ENCODE measurements at places on chromosomes 2 and 18.

DNA sequence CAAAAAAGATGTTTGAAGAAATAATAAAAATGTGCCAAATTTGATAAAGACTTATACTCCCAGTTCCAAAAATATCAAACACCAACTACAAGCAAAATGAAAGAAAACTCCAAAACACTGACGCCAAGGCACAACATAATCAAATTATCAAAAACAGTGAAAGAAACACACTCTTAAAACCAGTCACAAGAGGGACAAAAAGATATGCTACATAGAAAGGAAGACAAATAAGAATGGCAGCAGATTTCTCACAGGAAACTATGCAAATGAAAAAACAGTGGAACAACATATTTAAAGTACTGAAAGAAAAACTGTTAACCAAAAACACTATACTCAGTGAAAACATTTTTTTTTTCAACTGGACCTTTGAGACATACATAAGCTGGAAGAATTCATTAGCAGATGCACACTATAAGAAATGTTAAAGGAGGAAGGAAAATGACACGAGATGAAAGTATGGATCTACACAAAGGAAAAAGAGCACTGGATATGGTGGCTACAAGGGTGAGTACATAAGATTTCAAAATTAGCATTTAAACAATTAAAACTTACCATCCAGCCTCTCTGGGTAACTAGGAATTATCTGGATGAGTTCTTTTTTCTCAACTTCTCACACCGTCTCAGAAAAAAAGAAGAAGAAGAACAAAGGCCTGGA, 94.0 kb upstream of the ACVR1C start:
- DNase-seq, result peak; percentile 45

DNA sequence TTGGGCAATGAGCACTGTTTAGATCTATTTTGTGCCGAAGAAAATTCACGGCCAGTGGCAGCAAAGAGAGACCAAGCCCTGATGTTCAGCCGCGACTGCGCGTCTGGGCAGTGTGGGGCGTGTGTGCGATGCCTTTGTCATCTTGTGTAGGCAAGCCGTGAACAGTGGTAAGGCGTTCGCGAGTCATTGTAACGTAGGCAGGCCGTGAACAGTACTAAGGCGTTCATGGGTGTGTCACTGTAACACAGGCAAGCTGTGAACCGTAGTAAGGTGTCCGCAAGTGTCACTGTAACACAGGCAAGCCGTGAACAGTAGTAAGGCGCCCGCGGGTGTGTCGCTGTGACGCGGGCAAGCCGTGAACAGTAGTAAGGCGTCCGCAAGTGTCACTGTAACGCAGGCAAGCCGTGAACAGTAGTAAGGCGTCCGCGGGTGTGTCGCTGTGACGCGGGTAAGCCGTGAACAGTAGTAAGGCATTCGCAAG, 99.9 kb downstream of the NFATC1 start:
- no peak for DNase-seq

DNA sequence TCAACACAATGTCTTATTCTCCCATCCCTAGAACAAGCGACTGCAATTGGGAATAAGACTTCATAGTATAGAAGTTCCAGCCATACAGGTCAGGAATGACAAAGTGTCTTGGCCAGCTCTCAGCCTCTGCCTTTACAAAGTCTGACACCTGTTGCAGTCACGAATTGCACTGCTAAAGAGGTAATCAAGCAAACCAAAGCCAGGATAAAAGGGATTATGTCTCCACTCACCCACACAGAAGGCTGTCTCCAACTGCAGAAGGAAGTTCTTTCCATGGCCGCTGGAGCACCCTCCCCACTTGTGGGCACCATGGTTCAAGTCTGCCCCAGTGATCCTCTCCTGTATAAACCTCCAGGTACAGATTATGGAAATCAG, 114.8 kb upstream of the PKDCC start:
- no peak for DNase-seq

DNA sequence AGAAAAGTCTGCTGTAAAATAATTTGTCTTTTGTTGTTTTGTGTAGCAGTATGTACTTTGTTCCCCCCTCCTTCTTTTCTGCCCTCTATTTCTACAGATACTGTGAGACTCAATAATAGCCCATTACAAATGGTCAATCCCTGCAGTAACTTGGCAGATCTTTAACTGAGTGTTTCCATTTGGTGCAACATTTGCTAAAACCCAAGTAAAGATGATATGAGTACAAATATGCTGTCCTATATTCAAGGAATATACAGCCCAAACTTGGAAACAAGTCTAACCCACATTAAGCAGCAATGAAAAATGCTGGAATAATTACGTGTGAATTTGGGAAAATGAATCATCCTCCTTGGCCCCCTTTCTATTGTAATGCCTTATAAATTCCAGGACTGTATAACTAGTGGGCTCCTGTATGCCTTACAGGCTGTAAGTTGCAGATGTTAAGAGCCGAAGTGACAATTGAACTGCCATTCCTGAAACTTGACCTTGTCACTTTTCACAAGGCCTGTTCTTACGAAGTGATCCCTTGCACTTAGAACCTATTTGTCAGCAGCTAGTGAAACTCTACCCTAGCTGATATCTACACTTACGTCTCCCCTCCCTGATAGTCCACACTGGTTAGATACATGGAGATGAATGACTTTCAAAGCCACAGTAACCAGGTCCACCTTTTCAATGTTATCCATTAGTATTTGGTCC, 104.9 kb downstream of the IRS1 start:
- DNase-seq, result no peak

DNA sequence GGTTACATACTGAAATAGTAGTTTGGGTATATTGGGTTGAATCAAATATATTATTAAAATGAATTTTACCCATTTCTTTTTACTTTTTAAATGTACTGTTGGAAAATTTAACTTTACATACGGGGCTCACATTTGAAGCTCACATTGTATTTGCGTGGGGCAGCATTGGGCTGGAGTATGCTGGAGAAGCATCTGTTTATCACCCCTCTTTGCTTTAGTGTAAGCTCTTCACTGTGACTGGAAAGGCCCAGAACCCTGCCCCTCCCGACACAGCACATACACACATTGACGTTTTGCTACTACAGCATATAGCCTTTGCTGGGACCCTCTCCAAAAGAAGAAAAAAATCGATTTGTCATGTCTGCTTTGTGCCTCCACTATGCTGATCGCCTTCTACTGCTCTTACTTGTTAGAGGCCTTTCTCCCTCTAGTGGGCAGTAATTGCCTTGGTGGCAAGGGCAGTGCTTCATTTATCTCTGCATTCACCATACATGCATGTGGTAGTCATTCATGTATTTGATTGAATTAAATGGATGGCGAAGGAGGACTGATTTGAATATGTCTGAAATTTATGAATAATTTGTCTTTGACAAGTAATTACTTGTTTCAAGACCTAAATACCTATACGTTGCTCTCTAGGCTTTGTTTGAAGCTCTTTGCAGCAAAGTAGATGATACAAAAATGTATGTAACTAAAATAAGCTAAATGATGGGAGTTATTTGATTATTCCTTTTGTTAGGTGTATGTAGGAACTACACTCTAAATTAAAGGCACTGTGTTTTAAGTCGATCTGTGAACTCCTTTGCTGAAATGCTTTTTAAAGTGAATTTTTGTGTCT, 37.4 kb downstream of the VAPA start:
- no peak for DNase-seq

DNA sequence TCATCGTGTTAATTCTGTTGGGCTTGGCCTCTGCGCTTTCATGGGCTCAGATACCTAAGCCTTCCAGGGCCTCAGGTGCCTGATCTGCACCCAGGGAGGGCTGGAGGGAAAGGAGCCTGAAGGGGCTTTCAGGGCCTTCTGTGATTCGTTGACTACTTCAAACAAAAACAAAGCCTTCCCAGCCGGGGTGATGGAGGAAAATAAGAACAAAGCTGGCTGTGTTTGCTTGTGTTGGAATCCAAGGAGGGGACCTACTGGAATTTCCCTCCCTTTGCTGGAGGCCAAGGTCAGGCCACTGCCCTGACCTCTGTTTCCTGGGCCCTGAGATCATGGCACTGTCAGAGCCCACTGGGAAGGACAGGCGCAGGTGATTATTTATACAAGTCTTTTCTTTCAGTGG, 135.3 kb downstream of the KLHL29 start:
- no peak for DNase-seq

GRCh38 chr2:175074478-175074877, 69.3 kb upstream of the CHN1 start:
- no peak for DNase-seq

- no peak for DNase-seq
Measured at GRCh38 chr2:227891673-227892072, 20.2 kb downstream of the DAW1 start.

DNA sequence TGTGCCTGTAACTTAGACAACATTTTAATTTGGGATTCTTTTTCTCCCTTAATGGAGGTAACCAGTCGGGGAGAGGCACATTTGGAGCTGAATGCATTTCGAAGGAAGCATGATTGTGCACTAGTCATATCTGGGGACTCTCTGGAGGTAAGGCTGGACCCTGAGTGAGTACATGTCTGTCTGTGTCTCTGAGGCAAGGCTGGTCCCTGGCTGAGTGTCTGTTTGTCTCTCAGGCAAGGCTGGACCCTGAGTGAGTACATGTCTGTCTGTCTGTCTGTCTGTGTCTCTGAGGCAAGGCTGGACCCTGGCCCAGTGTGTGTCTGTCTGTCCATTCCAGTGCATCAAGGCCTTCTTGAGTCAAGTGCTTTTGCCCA, 51.5 kb upstream of the NFATC1 start:
- DNase-seq, result no peak

- no peak for DNase-seq
Measured at GRCh38 chr2:110872521-110872920, 140.1 kb downstream of the ACOXL start.

DNA sequence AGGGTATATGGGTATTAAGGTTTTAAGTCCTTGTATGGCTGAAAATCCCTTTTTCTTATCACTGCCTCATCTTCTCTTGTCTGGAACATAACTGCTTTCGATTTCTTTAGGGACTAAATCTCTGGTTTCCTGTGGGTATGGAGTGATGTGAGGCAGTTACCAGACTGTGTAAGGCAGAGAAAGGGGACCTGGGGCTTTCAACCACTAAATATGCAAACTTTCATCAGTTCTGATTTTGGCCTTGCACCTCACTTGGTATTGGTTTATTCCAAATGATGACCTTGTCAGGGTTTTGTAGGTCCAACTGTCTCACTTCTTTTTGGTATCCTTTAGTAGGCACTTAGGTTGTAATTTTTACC, 9.3 kb downstream of the MAP4K4 start:
- DNase-seq, result no peak

DNA sequence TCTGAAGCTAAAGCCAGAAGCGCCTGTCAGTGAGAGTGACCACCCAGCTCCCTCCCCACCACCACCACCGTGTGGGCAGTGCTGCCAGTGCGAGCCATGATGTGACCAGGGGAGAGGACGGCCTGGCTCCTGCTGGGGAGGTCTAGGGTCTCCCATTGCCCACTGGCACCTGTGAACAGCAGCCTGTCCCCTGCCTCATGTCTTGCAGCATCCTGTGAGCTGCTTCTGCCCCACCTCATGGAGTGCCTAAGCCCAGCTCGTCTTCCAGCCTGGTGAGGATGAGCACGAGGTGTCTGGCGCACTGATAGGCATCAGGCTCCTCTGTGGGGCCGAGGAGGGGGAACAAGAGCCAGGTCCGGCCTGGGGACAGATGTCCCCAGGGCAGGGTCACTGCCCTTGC, 61.4 kb downstream of the FAM168B start:
- no peak for DNase-seq

DNA sequence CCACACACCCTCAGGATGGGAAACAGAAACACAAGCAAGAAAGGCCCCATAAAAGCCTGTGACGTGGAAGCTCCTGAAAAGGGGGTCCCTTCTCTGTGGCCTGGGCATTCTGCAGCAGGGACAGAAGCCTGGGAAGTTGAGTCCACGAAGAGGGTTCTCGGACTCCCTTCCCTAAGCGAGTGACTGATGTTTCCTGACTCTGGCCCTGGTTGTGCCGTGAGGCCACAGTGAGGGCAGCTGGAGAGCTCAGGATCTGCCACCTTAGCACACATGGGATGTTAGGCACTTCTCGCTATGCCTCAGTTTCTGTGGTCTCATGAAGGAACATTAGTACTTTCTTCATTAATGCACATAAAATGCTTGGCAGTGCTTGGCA, 87.2 kb upstream of the ZFP36L2 start:
- DNase-seq, result no peak

GRCh38 chr18:3046216-3046808, 33.4 kb upstream of the LPIN2 start:
- no peak for DNase-seq

DNA sequence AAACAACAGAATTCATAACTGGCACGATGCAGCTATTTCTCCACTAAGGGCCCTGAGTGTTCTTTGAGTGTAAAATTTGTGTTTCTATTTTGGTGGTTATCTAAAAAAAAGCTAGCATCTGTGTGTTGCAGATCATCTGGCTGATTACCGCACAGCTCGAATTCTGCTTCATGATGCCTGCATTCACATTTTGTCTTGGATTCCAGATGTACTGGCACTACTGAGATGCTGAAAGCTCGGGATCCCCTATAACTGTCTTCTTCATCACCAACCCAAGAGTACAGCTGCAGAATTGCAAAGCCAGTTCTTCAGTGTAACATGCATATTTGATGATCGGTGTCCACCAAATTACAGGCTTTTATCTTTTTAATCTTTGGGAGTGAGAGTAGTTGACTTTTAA, 51.6 kb upstream of the ZNF532 start:
- DNase-seq, result peak; percentile 19

DNA sequence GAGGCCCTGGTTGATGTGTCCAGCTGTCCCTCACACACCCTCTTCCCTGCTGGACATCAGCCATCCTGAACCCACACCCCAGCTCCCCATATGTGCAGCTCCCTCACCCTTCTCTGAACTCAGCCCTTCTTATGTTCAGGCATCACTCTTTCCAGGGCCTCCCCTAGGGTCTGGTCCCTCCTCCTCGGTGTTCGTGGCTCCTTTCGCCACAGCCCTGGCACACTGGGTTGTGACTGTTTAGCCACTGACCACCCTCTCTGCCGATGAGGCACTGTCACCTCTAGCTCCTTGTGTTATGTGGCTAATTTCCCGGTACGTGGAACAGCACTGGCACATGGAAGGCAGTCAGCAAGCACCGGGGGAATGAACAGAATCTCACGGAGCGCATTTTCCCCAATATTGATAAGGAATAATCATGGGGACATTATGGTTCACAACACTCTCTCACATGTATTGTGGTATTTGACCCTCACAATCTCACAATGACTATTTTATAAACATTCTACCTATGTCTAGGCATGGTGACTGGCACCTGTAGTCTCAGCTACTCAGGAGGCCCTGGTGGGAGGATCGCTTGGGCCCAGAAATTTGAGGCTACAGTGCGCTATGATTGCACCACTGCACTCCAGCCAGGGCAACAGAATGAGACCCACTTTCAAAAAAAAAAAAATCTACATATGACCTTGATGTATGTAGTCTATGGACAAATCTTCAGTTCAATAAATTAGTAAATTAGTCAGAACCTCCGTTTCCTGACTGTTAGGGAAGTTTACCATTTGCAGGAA, 292.1 kb downstream of the MYT1L start:
- DNase-seq, result no peak

DNA sequence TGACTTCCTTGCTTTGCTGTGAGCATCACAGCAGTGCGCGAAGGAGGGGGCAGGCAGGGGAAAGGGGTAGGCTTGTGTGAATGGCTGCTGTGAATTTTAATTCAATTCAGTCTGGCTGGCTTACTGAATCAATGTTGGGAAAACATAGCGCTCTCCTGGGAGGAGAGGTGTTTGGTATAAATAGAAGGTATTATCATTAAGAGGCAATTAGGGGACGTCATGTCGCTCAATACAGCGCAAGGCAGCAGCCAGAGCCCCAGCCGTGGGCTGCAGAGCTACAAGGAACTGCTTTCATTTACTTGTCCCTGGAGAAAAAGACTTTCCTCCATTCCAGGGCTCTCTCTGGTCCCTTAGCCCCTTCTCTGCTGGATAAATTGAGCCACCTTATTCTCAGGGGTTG, 181.4 kb upstream of the MSH6 start:
- DNase-seq, result peak; percentile 4
